ENCODE measurements at places on chromosomes 2 and 18. TPM values are rescaled to one million over a fixed set of nuclear protein-coding genes. Genes with fewer than 3 reads are reported as not detected.

RDH14 gene
- total RNA-seq = 19.0 TPM

CPSF3 gene
- 86.8 TPM for total RNA-seq

IL36B gene
- not detected for total RNA-seq

DQX1 gene
- total RNA-seq = 0.71 TPM

SLC1A4 gene
- 69.5 TPM for total RNA-seq

KCTD18 gene
- 15.6 TPM for total RNA-seq

TMEM17 gene
- total RNA-seq = 1.5 TPM

AQP12B gene
- total RNA-seq = not detected

FMNL2 gene
- total RNA-seq = 43.1 TPM

CCDC141 gene
- not detected for total RNA-seq

NT5C1B gene
- total RNA-seq = not detected

ITPRIPL1 gene
- 23.9 TPM for total RNA-seq

TRIM43 gene
- not detected for total RNA-seq

DYSF gene
- total RNA-seq = 0.04 TPM

SULT1C2 gene
- total RNA-seq = not detected

LINC00305 gene
- total RNA-seq = not detected

CFAP210 gene
- 0.83 TPM for total RNA-seq

PSTPIP2 gene
- 6.3 TPM for total RNA-seq

ELOA2 gene
- not detected for total RNA-seq

SP3 gene
- total RNA-seq = 84.5 TPM

PAIP2B gene
- total RNA-seq = 1.1 TPM

XIRP2 gene
- total RNA-seq = 0.17 TPM

LBH gene
- total RNA-seq = 140 TPM

OTX1 gene
- 2.1 TPM for total RNA-seq

KIF5C gene
- total RNA-seq = 0.74 TPM

CRYBA2 gene
- total RNA-seq = 1.3 TPM
